Fibroblast of villous mesenchyme (primary cell): ENCODE measurements at places on chromosomes 2 and 18. TPM values are rescaled to one million over a fixed set of nuclear protein-coding genes. Genes with fewer than 3 reads are reported as not detected.

GRCh38 chr2:199119796-199120195 is 337.9 kb downstream of the SATB2 start:
- no peak for DNase-seq

DNA sequence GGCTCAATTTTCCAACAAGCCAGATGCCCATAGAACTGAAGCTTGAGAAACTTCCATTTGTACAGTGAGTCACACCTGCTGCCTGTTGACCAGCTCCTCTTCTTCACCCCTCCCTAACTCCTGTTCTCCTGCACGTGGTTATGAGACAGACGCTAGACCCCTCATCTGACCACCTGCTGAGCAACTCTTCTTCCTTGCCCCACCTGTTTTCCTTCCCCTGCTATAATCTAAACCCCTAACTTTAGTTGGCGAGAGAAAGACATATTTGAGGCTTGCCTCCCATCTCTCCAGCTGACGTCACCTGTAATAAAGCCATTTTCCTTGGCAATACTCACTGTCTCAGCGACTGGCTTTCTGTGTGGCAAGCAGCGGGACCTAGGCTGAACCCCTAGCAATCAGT is 22.3 kb upstream of the ITM2C start:
- no peak for DNase-seq

DNA sequence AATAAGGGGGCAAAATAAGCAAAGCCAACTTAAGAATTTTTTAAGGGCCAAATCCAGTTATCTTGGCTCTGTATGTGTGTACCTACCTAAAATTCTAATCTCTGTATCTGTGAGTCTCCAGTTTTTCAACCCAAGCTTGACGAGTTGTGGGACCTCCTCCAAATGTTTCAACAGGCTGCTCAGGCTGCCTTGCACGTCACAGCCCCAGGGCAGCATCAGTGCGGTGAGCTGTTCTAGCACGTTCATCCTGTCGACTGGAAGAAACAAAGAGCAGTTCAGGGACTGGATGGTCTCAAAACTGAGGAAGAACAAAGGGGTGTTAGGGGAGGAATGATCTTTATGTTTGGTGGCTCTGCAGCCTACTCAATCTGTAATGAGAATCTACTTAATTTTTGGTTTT is 29.4 kb downstream of the NLRC4 start:
- DNase-seq = no peak

GRCh38 chr18:79062806-79063205 is 6.4 kb upstream of the ATP9B start:
- no peak for DNase-seq

GRCh38 chr18:32405588-32405987 is 65.1 kb downstream of the GAREM1 start:
- no peak for DNase-seq

Gene STPG4
- 0.64 and 2.2 TPM in 2 replicates for total RNA-seq

GRCh38 chr2:197850882-197851450 is 46.6 kb downstream of the PLCL1 start:
- DNase-seq = peak; percentile 27

DNA sequence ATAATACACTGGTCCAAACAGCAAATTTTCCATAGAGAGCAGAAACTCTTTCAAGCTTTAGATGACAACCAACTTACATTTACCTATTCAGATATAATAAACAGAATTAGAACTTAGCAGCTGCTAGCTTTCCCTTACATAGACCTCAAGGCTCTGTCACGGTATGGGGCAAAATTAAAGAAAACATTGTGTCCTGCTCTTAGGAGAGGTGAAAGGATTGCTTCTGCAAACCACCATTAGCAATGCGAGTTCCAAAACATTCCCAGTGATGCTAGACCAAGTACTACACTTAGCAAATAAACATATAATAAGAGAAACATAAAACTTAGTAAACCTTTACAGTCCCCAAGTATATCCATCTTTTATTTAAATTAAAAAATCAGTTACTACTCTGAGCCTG is 183.3 kb downstream of the CAMKMT start:
- no peak for DNase-seq

- DNase-seq = peak; percentile 30
Observed at GRCh38 chr2:186771395-186771794, 77.5 kb downstream of the FAM171B start.

- no peak for DNase-seq
Observed at GRCh38 chr2:7363906-7364305, 446.7 kb downstream of the RNF144A start.

- DNase-seq = no peak
Observed at GRCh38 chr2:170250584-170250983, 72.6 kb downstream of the MYO3B start.

Gene IL1R1
- total RNA-seq = 35.8 and 62.6 TPM in 2 replicates

GRCh38 chr18:31684279-31685096 is at the start of gene B4GALT6:
Gene B4GALT6, minus strand, starts transcription at chr18:31684581. Its CDS starts 155 bp downstream, at chr18:31684426.
- DNase-seq = peak; percentile 48

DNA sequence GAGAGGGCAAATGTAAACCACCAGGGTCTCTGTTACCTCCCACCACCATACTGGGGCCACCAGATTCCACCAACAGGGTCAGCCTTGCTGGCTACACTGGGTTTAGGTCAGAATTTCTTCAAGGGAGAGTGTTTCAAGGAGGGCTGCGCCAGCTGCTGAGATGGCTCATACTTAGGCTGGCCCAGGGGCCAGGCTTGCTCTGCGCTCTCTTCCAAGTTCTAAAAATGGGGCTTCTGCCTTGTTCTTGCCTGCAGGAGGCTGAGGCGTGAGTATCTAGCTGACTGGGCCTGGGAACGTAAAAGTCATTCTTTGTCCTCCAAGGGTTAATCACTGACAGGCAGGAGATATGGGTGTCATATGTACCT is 28.1 kb downstream of the MRPL33 start:
- no peak for DNase-seq

GRCh38 chr18:61474341-61474740 is 141.1 kb downstream of the CDH20 start:
- no peak for DNase-seq

DNA sequence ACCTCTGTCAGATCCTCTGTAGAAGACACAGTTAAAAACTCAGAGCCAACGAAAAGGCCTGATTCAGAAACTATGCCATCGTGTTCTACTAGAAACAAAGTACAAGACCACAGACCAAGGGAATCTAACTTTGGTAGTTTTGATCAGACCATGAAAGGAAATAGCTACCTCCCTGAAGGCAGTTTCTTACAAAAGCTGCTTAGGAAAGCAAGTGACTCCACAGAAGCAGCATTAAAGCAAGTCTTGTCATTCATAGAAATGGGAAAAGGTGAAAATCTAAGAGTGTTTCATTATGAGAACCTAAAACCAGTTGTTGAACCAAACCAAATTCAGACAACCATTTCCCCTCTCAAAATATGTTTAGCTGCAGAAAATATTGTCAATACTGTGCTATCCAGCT is 58.2 kb downstream of the FSIP2 start:
- no peak for DNase-seq

Gene ZBTB14
- total RNA-seq = 10.6 and 14.2 TPM in 2 replicates

DNA sequence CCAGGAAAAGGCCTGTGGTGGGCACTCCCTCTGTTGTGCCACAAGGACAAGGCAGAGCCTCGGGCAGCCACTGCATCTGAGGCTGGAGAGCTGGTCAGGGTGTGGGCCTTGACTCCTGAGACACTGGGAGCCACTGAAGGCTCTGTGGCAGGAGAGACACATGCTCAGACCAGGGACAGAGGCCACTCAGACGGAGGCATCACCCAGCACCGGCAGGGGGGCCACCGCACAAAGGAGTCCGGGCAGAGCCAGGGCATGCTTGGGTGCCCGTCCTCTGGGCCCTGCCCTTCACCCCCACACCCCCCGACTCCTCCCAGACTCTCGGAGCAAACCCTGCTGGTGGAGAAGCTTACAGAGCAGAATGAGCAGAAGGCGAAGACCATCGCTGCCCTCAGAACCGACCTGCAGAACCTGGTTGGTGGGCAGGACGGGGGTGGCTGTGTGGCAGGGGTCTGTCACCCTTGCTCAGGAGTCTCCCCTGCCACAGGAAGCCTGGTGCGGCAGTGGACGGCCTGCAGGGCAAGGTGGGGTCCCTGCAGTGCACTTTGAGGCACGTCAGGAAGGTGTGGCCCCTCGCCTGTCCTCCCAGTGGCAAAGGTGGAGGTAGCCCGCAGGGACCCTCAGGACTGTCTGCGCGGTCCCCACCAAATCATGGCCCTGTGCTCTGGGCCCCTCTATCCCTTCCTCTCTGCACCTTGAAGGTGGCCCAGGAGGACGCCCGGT is 26.0 kb downstream of the CROCC2 start:
- no peak for DNase-seq

DNA sequence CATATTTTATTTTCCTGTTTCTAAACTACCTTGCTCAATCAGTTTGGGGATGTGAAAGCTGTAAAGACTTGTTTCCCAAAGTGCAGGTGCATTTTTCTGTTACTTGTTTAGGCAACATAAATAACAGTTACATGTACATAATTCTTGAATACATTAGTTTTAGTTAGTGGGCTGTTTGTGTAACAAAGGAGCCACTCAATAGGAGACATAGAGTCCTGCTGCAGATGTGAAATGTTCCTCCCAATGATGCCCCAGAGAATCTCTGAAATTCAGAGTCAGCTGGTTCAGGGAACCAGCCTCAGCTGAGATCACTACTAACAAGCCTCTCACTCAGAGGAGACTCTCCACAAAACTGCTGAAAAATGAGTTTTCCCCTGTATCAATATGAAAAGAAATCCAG is 91.5 kb upstream of the TWSG1 start:
- no peak for DNase-seq

GRCh38 chr2:216536734-216537210 is 38.1 kb downstream of the RPL37A start:
- peak; percentile 83 for DNase-seq

- DNase-seq = no peak
Observed at GRCh38 chr18:78699499-78699898, 280.1 kb upstream of the SALL3 start.

- no peak for DNase-seq
Observed at GRCh38 chr2:236044191-236044590, 124.0 kb downstream of the GBX2 start.

Gene CACNB4
- 0.32 and 0.43 TPM in 2 replicates for total RNA-seq

Gene ALK
- total RNA-seq = not detected in 2 replicates

Gene ARHGAP25
- total RNA-seq = 3.0 and 3.5 TPM in 2 replicates

GRCh38 chr2:21821672-21822227 is 698.0 kb downstream of the TDRD15 start:
- DNase-seq = peak; percentile 38

DNA sequence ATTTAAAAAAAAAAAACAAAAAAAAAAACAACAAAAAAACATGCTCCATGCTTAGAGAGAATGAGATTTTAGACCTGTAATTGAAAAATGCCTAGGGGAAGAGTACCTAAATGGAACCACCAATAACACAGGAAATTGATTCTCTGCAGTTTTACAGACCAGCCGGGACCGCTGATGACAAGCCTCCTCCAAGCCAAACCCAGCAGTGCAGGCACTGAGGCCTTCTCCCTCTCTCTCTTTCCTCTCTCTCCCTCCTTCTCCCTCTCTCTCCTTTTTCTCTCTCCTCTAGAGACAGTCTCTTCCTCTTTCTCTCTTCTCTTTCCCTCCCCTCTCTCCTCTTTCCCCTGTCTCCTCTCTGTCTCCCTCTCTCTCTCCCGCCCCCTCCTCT is 228.8 kb upstream of the COPS8 start:
- DNase-seq = no peak

Gene GRB14
- total RNA-seq = not detected in 2 replicates

Gene GBX2
- 1.6 TPM in 1 of 2 replicates, not detected in the other for total RNA-seq

Gene SLC23A3
- total RNA-seq = 0.64 and 0.86 TPM in 2 replicates

DNA sequence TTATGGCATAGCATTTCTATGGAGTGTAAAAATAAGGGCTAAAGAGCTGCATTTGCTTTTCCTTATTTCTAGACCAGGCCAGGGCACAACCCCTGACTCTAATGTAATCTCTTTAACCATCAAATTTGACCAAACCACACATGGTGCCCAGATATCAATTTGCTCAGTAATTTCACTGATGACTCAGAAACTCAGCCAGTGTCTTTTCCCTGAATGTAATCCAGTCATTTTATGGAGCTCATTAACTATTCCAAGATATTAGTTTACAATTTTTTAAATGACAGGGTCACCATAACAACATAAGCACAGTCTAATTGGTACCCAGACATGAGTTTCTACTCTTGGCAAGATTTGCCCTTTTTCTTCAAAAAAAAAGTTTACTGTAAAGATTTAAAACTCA is 270.8 kb upstream of the AGAP1 start:
- peak; percentile 19 for DNase-seq

Gene ZAP70
- total RNA-seq = not detected in 2 replicates

Gene CDKL4
- total RNA-seq = 1.9 and 4.3 TPM in 2 replicates

DNA sequence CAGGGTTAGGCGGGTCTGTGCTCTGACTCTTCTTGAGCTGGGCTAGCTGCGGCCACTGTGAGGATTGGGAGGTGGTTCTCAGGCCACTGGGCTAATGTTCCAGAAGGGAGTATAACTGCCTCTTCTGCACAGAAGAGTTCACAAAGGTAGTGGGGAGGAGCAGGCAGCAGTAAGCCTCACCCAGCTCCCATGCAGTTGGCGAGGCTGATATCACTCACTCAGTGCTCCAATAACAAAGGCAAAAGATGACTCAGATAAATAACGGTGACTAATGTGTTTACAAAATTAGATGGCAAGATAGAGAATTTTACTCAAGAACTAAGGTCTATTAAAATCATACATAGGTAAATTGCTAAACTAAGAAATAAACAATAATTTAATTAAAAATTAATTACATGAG is 174.2 kb upstream of the TMEM200C start:
- DNase-seq = no peak

Gene HNMT
- 64.4 and 161 TPM in 2 replicates for total RNA-seq

GRCh38 chr18:9079818-9080528 is 22.5 kb upstream of the NDUFV2 start:
- DNase-seq = no peak

DNA sequence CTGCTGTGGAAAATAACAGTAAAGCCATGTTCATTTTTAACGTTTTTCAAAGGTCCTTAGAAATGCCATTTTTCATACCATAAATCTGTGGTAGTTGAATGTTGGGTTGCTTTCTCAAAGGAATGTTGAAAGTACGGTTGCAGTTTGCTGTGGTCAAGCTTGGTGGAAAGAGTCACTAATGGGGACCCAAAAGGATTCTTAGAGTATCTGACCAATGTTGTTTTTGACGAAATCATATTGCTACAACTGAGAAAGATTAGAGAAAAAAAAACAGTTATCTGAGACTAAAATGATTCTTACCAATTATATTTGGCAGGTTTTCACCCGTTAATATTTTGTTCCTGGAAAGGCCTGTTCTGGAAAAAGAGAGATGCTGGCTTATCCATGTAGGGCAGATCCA is 439.5 kb upstream of the ETAA1 start:
- no peak for DNase-seq

- peak; percentile 70 for DNase-seq
Observed at GRCh38 chr2:217105733-217106649, 246.1 kb upstream of the TNP1 start.
